ENCODE measurements at places on chromosomes 2 and 18.

- DNase-seq, result no peak
Measured at GRCh38 chr18:80167331-80167730, 58.3 kb downstream of the ADNP2 start.

GRCh38 chr2:130154773-130155765, 10.2 kb upstream of the CCDC74B start:
- DNase-seq, result no peak

DNA sequence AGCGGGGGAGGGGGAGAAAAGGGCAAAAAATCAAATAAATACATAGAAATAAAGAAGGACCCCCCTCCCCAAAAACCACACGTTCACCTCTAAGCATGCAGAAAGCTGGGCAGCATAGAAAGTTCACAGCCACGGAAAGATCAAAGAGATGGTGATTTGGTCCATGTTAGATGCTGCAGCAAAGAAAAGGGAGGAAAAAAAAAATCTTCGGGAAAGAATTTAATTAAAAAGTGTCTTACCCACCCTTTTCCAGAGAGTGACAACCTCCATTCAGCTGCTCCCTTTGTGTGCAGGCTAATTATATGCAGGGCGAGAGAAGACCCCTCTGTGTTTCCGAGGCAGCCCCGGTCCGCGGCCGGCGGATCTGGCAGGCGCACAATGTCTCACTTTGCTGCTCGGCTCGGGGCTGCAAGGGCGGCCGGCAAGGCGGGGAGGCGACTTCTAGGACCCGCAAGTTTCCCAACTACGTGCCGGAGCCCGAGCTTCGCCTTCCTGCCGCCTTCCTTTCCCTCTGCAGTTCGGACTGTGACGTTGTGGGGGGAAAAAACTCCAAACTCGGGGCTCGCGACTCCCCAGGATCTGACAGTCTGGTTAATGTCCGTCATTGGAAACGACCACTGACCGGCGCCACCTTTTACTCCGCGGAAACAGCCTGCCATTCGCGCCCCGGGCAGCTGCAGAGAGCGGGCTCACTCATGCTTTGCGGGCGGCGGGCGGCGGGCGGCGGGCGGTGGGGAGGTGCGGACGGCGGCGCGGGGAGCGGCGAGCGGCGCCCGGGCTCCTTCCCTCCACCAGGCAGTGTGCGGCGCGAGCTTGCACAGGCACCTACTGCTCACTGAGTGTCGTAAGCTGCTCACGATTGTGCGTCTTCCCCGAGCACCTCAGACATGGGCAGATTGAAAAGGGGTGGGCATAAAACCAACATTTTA, at the start of gene LRRTM1:
Gene LRRTM1, minus strand, starts transcription at position 844 of the 929 bp plus-strand sequence. CDS start 933 bp downstream, outside the sequence.
- DNase-seq, result peak; percentile 54

- peak; percentile 88 for DNase-seq
Measured at GRCh38 chr18:25351777-25352628, at the start of gene ZNF521. TSS of gene ZNF521 (minus strand) at chr18:25352166. CDS start at chr18:25350946, 1,220 bp downstream.

GRCh38 chr2:15166878-15167277, 394.3 kb downstream of the NBAS start:
- no peak for DNase-seq

GRCh38 chr2:60992985-60993392, 24.5 kb upstream of the PEX13 start:
- no peak for DNase-seq

DNA sequence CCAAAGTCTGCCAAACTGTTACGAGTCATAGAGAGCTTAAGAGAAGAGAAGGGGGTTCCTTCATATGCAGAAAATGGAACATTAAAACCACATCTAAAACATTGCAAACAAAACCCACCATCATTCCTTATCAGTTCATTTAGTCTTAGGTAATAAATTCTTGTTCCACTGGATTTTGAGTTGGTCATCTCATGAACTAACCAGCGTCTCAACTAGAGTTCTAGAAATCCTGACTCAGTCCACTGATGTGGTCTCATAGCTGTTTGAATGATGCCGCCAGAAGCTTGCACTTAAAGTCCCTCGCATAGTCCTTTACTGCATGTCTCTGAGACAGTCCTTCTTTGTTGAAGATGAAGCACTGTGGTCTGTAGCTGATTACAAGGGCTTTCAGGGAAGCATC, 15.0 kb upstream of the CAB39 start:
- DNase-seq, result no peak

DNA sequence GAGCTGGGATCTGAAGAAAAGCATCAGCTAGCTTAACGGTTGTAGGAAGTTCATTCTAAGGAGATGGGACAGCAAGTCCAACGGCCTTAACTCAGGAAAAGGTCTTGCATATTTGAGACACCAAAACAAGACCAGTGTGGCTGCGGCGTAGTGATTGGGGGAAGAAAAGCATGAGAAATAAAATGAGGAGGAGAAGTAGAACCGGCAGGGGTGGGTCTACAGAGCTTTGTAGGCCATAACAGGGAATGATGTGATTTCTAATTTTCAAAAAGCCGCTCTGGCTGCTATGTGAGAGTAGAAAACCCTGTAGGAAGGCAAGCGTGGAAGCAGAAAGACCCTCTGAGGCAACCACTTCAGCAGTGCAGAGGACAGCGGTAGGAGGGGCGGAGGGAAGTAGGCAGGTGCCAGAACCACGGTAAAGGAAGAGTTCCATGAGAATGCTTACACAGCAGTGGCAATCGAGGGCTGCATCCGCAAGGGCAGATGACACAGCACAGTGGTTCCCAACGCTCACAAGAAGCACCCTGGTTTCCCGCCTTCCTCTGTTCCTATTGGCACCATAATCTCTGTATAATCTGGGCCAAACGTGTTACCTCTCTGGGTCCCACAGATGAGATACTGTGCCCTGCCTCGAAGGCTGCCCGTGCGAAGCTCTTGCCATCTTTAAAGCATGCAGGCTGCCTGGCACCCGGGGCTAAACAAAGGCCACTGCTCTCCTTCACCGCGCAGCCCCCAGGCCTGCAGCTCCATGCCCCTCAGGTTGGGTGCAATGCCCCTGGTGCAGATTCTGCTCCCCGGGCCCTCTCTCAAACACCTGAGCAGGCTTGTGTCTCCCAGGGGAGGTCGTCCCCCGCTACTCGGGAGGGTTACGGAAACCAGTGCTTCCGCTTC, 795 bp downstream of the ANKRD39 start:
- no peak for DNase-seq

- no peak for DNase-seq
Measured at GRCh38 chr2:27891673-27892105, 1.2 kb downstream of the BABAM2 start.

DNA sequence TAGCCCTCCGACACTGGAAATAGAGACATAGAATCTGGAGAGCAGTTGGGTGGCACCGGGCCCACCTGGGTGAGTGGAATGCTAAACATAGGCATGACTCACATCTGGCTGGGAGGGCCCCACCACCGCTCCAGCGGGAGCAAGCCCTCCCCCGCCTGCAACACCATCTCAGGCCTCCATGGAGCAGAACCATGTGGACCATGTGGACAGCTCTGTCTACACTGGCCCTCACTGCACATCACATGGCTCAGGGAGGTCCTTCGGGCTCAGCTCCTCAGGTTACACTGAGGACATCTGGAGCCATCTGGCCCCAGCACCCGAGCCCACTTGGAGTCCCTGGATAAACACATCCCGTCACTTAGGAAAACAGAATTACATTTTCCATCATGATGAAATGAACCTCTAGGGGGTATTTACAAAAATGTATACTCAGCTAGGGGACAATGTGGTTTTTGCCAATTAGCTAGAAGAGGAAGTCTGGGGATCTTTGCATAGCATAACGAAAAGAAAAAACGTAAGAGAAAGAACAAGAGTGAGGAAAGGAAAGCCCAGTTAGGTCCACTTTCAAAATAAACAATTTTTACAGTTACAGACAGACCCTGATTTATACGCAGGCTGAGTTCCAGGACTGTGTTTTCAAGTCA, 30.7 kb upstream of the MLPH start:
- DNase-seq, result no peak

GRCh38 chr2:151872463-151872862, 44.2 kb upstream of the ARL5A start:
- no peak for DNase-seq

- no peak for DNase-seq
Measured at GRCh38 chr2:727071-727470, 49.9 kb upstream of the TMEM18 start.

- DNase-seq, result no peak
Measured at GRCh38 chr2:235059161-235059560, 107.3 kb downstream of the SH3BP4 start.

DNA sequence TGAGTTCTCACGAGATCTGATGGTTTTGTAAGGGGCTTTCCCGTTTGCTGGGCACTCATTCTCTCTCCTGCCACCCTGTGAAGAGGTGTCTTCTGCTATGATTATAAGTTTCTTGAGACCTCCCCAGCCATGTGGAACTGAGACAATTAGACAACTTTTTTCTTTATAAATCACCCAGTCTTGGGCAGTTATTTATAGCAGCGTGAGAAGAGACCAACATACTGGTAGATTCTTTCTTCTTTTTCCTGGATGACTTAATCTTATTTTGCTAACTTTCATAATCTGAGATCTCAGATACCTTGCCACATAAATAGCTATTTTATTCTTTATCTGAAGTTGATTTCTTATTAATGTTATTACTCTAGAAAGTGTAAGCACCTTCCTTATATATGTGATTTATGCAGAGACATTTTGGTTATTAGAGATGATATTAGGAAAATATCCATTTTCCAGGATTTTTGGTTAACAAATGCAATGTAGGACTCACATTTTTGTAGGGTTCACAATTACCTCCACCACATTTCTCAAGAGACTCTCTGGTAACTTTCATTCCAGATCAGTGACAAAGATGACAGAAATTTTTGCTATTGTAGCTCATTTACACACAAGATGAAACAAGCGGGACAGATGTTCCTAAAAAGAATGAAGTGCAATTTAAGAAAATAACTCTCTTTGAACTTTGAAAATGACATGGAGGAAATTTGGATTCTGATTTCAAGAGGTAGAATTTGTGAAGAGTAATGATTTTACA, 97.9 kb upstream of the RND3 start:
- DNase-seq, result no peak

- DNase-seq, result no peak
Measured at GRCh38 chr2:173187941-173188788, 112.5 kb downstream of the MAP3K20 start.

- DNase-seq, result no peak
Measured at GRCh38 chr2:66109419-66109818, 325.5 kb upstream of the MEIS1 start.

DNA sequence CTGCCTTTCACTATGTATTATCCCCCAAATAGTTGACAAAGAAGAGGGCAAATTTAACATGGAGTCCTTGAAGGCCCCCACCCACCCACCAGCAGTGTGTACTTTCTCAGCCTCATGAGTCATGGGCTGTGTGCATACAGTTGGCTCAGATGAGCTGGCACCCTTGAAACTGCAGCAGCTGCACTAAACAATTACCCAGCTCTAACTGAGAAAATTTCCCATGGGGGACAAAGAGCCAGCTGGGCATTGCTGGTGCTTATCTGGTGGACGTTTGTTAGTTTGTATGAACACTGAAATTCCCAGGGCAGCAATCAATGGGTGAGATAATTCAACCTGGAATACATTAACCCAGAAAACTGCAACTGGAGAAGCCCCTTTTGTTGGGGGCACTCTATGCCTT, 131.7 kb downstream of the GCA start:
- no peak for DNase-seq

GRCh38 chr2:24189551-24189950, 14.7 kb downstream of the FAM228A start:
- no peak for DNase-seq

- DNase-seq, result no peak
Measured at GRCh38 chr2:19861813-19862212, 40.0 kb downstream of the TTC32 start.

- no peak for DNase-seq
Measured at GRCh38 chr2:31207790-31208189, 9.5 kb downstream of the CAPN14 start.

DNA sequence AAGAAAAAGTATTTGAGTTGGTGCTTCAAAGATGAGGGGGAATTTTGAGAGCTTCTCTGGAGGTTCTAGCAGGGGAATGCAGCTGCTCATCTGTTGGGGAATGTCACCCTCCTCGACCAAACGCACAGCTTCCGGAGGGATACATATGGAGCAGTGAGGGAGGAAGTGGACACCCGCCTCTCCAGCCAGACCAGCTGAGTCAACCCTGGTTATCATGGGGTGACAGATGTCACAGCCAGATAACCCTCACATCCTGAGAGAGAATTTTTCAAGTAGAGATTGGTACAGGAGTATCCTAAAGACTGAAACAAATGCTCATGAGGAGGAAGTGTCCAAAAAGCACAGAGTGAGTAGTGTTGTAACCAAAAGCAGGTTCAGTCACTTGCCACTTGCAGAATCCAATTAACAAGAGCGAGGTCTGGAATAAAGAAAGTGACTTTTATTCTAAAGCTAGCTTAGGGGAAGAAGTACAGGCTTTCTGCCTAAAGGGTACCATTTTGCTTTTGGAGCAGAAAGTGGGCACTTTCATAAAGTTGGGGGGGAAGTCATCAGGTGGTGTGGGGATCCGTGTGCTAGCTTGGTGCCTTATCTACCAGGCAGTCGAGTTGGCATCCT, 395.2 kb downstream of the RAD51AP2 start:
- DNase-seq, result peak; percentile 58

DNA sequence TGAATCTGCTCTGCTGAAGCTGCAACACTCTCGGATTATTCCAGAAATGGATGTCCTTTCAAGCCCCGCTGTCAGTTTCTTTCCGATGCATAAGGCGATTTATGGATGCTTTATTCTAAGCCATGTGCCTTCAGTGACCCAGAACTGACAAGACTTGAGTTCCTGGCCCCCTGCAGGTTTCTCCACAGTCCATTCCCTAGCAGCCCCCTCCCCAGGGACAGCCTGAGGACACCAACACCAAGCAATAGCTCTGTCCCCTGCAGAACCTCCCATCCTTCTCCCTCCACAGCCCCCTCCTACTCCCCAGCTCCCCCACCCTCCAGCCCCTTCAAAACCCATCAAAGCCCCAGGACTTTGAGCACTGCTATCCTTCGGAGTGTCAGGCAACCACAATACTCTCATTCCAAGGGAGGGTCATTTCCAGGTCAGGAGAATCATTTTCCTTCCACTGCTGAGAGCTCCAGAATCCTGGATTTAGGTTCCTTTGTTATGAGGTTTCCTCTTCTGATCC, 24.6 kb upstream of the SPP2 start:
- DNase-seq, result no peak

DNA sequence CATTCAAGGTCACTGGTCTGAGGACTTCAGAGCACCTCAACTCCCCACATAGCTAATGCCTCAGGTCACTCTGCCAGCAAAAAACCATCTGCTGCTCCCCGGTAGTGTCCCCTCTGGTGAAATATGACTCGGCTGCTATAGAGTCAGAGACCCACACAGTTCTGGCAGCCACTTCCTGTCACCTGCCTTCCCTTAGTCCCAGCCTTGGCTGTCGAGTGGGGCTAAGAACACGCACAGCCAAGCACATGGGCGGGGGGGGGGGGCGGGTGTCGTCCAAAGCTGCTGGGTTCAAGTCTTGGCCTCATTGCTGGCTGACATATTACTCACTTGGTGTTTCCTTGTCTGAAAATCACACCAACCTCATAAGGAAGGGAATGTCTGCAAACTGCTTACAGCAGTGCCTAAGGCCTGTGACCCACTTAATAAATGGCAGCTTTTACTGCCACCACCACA, 37.5 kb downstream of the POLR1A start:
- no peak for DNase-seq
